ENCODE measurements at places on chromosomes 2 and 18.

- DNase-seq: no peak
These were observed 71.2 kb downstream of the ACVR2A start for GRCh38 chr2:147916067-147916466.

DNA sequence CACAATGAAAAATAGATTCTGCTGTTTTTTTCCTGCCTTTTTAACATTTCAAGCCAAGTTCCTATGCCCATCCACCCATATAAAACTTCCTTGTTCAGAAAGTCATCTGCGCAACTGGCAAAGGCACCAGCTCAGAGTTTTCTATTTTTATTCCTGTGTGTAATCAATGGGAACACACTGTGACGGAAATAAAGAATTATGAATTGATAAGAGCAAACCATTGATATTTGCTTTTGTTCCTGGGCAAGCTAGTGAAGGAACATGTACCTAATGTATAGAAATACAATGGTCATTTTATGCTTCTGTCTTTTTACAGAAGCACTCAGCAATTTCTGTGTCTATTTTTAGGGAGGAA, 30.8 kb upstream of the AAK1 start:
- DNase-seq: no peak

DNA sequence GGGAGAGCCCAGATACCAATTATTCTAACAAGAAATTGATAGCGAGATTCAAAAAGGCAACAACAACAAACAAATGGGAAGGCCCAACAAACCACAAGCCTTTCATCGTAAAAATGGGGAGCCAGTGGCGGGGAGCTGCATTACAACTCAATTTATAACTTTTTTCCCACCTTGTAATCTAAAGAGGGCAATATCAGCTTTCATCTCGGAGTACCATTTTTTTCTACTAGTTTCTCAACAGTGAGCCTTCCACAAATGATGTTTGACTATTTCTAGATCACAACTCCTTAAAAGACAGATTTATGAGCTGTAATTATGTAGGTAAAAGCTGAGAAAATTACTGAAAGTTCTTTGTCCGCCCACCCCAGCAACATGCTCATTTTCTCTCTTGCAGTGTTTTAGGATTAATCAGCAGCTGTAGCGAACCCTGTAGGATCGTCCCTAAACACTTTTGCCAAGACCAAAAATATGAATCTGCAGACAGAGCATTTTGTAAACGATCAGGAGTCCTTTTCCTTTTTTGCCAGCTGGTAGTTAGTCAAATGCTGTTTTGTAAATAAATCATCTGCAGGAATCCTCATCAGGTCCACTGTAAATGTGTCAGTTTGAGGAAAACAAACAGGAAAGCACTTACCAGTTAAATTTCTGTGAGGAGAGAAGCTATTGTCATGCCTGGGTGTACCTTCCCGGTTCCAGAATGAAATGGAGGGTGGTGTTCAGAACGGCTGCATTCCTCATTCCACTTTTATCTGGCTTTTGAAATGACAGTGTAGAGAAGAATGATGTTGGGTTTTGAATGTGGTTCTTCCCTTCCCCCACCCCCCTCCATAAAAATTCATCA, 53.2 kb downstream of the EEF1B2 start:
- no peak for DNase-seq

- no peak for DNase-seq
These were observed 198.9 kb upstream of the NABP1 start for GRCh38 chr2:191478799-191479679.

DNA sequence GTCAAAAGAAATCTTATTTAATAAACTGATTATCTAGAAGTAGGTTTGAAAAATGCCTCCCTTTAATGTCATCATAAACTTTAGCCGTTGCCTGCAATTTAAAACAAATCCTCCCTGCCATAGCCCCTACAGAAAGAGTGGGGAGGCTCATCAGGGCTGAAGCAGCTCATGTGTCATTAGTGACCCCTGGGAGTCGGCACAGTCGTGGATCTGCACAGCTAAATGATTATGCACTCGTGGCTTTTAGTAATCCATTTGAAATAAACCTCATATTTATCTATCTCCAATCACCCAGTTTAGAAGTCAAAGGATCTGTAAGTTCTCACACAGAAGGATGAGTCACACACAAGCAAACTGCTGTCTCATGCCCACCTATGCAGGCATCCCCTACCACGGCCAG, 277.3 kb downstream of the SS18 start:
- DNase-seq: no peak

GRCh38 chr2:148298196-148298595, 277.3 kb downstream of the MBD5 start:
- no peak for DNase-seq

- DNase-seq: no peak
These were observed 351.2 kb upstream of the DLGAP1 start for GRCh38 chr18:4806331-4806730.

All from T-helper 1 cell (primary cell).